ENCODE measurements at places on chromosomes 4 and X.

DNA sequence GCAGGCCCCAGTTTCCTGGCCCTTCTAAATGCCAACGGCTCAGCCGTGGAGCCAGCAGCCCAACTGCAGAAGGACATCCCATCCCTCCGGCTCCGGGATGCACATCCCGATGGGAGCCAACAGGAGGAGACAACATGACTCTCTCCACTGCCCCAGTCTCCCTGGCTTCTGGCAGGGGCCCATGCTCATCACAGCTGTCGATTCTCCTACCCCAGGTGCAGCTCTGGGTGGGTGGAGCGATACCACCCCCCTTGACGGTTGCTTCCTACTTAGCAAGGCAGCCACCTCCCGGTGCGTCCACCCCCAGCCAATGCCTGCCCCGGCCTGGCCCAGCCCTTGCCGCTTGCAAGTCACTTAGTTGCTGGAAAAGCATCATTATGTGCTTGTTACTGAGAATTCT, 19.5 kb downstream of the ZNF275 start:
- no peak for DNase-seq

GRCh38 chr4:38698176-38698575, 34.2 kb downstream of the KLF3 start:
- DNase-seq, result no peak

- no peak for DNase-seq
Observed at GRCh38 chr4:168291242-168291641, 27.3 kb downstream of the DDX60 start.

DNA sequence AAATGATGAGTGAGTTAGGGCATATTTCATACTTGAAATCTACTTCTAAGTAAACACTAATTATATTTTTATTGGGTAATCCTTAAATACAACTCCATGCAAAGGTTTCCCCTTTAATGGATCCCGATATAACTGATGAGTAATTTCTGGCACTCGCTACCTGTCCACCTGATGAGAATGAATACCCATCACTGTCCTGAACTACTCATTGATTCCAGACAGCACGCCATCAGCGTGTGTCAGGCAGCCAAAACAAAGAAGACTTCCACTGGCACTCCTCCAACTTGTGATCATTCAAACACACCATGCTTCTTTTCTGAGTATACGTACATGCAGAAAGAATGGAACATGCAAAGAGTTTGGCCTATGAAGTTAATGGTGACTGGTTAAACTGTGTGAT, 69.4 kb downstream of the HCCS start:
- DNase-seq, result no peak

- no peak for DNase-seq
Observed at GRCh38 chr4:93730760-93731159, 97.8 kb upstream of the ATOH1 start.

- no peak for DNase-seq
Observed at GRCh38 chr4:82499738-82500434, 61.9 kb downstream of the TMEM150C start.

- no peak for DNase-seq
Observed at GRCh38 chr4:124177647-124178425, 534.7 kb downstream of the ANKRD50 start.

GRCh38 chrX:155027509-155028066, 944 bp downstream of the FUNDC2 start:
- no peak for DNase-seq

DNA sequence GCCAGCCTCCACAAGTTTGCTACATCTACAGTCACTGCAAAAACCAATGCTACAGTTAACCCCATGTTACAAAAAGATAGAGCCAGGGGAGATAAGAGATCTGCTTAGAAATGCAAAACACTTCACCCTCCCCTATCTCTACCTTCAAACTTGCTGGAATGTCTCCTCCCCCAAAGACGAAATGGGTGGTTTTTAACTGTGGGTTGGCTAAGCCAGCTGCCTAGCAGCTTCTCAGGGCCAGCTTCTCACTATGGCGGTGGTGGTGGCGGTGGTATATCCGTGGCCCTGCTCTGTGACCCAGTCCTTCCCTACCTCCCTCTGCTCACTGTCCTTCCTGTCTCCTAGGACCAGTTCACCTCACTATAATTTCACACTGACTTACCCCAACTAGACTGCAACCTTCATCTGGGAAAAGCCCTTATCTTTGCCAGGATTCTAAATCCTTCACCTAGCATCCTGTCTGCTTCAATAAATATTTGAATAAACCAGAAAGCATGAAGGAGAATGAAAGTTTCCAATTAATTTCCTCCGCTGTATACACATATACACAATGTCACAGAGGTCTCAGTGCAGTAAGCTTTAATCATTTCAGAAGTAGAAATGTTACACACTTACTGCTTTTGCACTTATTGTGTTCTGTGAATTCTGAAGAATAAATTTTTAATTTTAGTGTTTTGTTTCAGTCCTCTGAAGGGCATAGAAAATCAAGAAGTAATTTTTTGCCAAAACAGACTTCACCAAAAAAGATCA, 46.3 kb downstream of the SH3KBP1 start:
- peak; percentile 11 for DNase-seq

DNA sequence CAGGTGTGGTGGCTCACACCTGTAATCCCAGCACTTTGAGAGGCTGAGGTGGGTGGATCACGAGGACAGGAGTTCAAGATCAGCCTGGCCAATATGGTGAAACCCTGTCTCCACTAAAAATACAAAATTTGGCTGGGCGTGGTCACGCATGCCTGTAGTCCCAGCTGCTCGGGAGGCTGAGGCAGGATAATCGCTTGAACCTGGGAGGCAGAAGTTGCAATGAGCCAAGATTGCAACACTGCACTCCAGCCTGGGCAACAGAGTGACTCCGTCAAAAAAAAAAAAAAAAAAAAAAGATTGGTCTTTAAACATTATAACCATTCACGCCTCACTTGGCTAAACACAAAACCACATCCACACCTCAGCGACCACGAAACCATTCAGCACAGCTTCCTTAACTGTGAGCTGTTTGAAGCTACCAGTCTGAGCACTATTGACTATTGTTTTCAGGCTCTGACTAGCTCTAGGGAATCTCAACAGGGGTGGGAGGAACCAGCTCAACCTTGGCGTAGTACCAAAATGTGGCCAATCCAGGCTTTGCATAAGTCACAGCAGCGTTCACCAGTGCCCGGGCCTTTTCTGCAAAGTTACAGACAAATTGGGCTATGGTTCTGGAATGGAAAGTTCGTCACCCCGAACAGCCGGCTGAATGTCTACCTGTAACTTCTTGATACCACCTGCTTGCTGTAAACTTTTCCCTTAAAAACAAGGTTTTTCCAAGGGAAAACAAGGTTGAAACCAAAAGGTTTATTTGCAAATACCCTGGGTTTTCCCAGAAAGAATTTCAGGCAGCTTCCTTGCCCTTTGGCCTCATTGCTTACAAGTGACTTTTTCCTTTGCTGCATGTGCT, 73.6 kb upstream of the DHX15 start:
- no peak for DNase-seq

- no peak for DNase-seq
Observed at GRCh38 chr4:143083756-143084472, 100.8 kb upstream of the USP38 start.

DNA sequence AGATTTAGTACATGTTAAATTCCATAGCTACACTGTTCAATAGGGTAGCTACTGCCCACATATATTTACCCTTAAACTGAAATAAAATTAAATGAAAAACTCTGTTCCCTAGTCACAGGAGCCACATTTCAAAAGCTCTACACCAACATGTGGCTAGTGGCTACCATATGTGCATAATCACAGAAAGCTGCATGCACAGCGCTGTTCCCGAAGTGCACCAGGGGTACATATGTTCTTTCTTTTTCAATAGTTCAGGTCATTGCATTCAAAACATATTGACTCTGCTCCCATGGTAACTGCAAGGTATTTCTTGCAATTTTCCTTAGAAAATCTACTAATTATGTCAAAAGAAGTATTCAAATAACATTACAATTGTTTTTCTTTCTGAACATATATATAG, 591.2 kb downstream of the PDHA2 start:
- no peak for DNase-seq

DNA sequence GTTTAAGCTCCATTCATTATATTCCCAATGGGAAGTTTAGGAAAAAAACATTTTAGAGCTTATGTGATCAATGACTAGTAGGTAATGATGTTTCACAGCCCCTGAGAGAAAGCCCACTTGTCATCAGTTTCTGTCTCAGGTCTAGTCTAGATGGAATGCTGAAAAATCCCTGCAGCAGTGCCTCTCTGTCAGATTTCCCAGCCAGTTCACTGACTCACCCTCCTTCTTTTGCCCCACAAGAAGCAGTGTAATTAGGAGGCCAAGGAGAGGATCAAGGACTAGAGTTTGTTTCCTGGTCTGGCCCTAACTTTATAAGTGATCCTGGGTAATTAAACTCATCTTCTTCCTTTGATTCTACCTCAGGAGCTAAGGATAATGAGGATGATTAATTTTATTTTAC, 118.7 kb upstream of the ANXA3 start:
- no peak for DNase-seq

- no peak for DNase-seq
Observed at GRCh38 chr4:120754590-120754989, 167.9 kb downstream of the PRDM5 start.

- DNase-seq, result no peak
Observed at GRCh38 chr4:124427095-124427767, 285.3 kb downstream of the ANKRD50 start.

DNA sequence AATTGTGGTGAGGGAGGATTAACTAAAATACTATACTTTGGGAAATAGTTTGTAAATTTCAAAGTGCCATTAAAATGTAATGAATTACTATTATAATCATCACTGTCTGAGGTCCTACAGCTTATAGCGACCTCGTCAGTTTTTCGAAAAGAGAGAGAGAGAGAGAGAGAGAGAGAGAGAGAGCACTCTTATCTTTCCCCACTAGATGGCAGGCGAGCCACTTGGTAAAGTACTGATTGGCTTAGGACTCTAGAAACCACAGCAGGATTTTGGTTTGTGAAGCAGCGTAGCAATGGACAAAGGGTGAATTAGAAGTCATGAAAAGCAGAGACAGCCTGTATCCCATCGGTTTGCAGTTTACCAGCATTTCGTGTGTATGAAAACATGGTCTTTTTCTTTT, 52.5 kb downstream of the LINC00632 start:
- DNase-seq, result no peak

- DNase-seq, result no peak
Observed at GRCh38 chr4:18961879-18962278, 940.3 kb upstream of the LCORL start.

- DNase-seq, result no peak
Observed at GRCh38 chr4:12293906-12294525, 865.3 kb upstream of the HS3ST1 start.
